HFF-Myc (cell line): ENCODE measurements at places on chromosomes 7 and 10.

DNA sequence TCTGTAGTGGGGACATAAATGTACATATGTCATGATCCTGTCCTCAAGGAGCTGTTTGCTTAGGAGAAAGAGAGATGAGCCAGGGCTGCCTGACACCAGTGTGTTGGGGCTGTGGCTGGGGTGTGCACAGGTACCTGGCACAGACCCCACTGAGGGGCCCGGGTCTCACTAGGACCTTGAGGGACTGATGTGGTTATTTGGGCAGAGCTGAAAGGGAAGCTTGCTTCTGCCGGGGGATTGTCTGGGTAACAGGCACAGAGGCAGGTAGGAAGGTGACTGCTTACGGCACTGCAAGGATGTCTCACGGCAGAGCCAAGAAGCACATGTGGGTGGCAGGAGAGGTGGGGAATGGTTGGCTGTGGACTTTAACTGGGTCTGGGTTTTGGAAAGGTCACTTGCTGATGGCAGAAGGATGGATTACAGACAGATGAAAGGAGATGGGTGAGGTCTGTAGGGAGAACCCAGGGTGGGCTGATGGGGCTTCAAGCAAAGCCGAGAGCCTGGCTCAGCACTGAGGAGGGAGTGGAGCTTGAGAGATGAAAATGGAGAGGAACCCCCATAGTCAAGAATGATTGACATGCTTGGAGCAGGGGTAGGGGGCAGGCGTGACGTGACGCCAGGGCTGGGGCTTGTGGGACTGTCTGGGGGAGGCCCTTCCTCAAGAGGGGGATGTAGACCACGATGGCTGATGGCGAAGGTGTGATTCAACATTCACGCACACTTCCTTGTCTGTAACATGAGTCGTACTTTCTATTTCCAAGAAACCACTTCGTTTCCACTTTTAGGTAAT is 207.7 kb upstream of the SHH start:
- DNase-seq, result no peak

DNA sequence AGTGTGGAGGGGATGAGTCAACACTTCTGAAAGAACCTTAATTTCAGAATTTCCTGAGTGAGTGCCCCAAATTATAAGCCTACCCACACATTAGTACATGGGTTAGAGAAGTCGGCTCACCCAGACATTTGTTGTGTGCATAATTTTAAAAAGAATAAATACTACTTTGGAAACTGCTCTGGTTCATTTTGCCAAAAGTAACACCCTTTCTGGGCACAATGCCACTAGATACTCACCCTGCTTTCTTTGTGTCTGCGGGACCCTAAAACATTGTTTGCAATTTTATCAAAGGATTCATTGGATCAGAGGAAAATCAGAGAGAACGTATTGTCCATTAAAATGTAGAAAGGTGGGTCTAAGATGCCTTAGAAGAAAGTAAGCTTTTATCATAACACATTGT is 245.5 kb upstream of the NRP1 start:
- DNase-seq, result no peak

GRCh38 chr10:102831322-102832071 is 5.7 kb downstream of the CYP17A1 start:
- peak; percentile 47 for DNase-seq

DNA sequence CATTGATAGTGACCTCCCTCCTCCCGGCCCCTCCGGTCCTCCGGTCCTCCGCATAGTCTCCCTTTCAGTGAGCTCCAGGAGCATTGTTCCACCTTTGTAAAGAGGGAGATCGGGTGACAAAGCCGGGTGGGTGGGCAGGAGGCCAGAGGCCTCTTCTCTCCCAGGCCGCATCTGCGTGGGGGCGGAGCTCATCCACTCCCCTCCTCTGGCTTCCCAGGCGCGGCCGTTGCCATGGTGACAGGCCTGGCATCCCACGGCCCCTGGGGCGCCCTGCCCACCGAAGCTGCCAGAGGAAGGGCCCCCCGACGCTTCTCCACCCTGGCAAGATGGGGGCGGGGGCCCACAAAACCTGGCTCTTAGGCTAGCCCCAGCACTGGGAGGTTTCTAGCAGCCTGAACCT is 4.4 kb upstream of the FZD9 start:
- DNase-seq, result no peak

- no peak for DNase-seq
These were observed 250.8 kb upstream of the MBL2 start for GRCh38 chr10:53023411-53023810.

GRCh38 chr7:152854386-152854785 is 94.8 kb downstream of the ACTR3B start:
- DNase-seq, result no peak

- no peak for DNase-seq
These were observed 52.9 kb upstream of the FGL2 start for GRCh38 chr7:77252506-77252905.

- no peak for DNase-seq
These were observed 931.2 kb downstream of the GATA3 start for GRCh38 chr10:8985651-8986050.

DNA sequence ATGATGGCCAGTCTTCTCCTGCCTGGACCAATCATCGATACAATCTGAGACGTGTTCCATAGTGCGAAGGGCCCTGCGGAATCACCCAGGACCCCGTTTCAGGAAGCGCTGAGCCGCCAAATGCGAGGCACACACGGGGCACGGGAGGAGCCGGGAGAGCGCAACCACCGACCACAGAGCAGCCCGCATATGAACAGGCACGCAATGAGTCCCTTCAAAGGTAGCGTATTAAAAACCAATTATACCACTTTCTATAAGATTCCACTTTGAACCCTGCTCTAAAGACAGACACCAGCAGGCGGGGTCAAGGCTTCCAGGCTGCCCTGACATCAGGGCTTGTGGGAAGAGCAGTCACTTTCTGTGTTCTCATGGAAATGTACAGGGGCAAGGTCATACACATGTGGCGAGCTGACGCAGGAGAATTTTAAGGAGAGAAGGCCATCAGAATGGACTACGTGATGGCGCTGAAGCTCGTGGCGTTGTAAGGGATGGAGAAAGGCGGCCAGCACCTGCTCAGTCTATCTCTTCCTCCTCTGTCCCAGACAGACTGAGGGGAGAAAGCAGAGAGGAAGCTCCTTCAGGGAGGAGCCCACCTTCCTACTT is 46.2 kb downstream of the AMZ1 start:
- DNase-seq, result no peak

GRCh38 chr7:108613147-108613948 is 43.7 kb downstream of the DNAJB9 start:
- peak; percentile 26 for DNase-seq

DNA sequence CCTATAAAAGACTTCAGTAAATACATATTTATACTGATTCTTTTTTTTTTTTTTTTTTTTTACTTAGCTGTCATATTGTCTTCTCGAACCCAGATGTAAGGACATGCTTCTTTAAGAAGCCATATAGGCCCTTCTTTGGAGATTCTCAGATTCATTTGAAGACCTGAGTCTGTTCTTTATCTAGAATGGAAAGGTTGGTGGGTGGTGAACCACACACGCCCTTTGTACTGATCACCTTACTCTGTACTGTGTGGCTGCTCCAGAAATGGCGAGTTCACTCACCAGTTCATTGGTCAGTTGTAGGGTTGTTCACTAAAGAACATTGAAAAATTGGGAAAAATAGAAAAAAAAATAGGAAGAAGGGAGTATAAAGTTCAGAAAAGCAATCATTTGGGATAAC is 32.5 kb downstream of the LANCL2 start:
- DNase-seq, result no peak

DNA sequence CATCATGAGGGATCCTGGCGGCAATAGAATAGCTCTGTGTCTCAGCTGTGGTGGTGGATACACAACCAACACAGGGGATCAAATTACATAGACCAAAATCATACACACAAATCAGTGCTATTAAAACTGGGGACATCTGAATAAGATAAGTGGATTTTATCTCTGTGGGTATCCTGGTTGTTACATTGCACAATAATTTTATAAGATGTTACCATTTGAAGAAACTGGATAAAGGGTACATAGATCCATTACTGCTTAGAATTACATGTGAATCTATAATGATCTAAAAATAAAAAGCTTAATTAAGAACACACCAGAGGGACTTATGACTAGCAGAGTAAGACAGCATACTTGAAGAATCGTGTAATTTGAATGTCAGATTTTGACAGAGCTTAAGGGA is 8.2 kb upstream of the FAM3C start:
- DNase-seq, result no peak

GRCh38 chr7:8382004-8382730 is 51.2 kb upstream of the NXPH1 start:
- no peak for DNase-seq

DNA sequence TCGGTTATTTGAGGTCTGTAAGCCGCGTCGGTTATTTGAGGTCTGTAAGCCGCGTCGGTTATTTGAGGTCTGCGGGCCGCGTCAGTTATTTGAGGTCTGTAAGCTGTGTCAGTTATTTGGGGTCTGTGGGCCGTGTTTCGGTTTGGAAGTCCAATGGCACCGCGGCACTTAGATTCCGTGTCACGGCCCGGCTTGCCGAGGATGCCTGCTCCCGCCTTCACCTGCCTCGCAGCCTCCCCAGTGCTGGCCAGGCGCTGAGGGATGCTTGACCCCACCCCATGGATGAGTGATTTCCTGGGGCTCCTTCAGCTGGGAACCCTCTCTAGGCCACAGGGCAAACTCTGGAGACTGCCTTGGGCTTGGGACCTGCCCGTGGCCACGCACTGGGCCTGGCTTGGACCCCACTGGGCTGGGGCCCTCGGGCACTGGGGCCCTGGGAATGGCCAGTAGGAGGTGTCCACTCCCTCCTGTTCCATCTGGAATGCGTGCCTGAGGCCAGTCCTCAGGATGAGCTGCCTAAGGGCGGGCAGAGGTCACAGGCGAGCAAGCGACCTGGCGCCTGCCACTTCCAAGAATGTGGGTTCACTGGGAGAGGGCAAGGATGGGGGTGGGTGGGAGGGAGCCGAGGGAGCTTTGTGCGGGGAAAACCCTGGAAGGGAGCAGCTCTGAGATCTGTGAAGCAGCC is 25.6 kb downstream of the ADGRA1 start:
- DNase-seq, result no peak

GRCh38 chr7:157402911-157403534 is 66.2 kb downstream of the DNAJB6 start:
- no peak for DNase-seq

DNA sequence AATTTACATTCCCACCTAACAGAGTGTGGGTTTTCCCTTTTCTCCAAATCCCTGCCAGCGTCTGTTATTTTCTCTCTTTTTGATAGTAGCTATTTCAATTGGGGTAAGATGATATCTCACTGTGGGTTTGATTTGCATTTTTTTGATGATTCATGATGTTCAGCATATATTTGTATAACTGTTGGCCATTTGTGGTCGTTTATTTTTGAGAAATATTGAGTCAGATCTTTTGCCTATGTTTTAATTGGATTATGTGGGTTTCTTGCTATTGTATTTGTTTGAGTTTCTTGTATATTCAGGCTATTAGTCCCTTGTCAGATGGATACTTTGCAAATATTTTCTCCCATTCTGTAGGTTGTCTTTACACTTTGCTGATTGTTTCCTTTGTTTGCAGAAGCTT is 193.8 kb downstream of the ABCA13 start:
- DNase-seq, result no peak

- no peak for DNase-seq
These were observed 77.9 kb downstream of the KIAA1549 start for GRCh38 chr7:138903186-138903820.

DNA sequence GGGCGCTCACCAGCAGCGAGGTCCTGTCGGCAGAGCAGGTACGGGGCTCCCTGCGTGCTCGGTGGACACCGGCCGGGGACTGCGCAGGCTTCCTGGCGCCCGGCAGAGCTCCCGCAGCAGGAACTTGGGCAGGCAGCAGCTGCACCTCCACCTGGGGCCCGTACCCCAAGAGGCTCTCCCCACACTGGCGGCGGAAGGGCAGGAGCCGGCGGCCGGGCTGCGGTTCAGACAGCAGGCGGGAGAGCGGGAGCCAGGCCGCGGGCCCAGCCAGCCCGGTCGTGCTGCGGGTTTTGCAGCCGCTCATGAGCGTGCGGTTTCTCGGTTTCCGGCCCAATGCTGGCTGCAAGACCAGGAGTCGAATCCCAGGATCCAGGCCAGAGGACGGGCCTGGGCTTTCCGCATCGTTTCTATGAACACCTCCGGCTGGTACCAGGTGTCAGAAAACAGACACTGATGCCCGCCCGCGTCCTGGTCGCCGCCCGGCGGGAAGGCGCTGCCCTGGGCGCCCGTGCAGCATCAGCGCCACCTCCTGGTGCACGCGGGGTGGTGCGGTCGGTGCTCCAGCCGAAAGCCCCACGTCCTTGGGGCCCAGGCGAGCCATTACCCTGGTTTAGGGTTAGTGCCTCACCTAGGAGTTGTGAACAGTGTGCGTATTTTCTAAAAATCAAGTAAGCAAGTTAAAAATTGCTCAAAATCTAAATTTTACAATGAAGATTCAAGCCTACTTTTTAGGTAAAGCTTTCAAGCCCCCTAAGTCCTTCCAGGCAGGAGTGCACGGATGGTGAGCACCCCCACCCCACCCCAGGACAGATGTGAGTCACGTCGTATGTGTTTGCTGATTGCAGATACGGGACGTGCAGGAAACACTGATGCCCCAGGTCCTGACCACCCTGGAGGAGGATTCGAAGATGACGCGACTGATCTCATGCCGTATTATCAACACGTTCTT is 47.4 kb upstream of the PRKAR1B start:
- no peak for DNase-seq

- no peak for DNase-seq
These were observed 982.0 kb downstream of the SORCS1 start for GRCh38 chr10:106182542-106182941.

DNA sequence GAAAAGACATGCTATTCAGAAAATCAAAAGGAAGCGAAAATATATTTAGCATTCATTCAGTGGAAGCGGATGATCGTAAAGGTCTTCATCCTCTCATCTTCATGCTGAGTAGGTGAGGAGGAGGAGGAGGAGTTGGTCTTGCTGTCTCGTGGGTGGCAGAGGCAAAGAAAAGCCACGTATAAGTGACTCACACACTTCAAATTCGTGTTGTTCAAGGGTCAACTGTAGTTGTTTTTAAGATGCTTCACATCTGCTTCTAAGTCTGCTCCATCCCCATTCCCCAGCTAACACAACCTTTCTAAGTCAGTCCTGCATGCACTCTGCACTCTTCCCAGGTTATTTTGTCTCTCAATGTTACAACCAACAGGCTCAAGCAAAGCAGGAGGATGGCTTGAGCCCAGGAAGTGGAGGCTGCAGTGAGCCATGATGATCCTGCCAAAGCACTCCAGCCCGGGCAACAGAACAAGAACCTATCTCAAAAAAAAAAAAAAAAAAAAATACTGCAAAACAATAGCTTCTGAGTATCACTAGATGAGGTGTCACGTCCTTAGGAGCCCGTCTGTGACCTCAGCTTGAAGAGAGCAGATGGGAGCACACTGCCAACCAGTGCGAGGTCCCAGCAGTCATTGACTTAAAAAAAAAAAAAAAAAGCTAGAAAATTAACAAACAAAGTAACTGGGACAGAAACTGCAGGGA is 70.5 kb downstream of the SFMBT2 start:
- DNase-seq, result no peak

GRCh38 chr7:28104811-28105210 is 75.8 kb downstream of the JAZF1 start:
- DNase-seq, result no peak
